Foreskin fibroblast (primary cell): ENCODE measurements at places on chromosomes 3 and 15.
A peak's percentile ranks its signal among the peaks of the same experiment; 100 is the strongest.

DNA sequence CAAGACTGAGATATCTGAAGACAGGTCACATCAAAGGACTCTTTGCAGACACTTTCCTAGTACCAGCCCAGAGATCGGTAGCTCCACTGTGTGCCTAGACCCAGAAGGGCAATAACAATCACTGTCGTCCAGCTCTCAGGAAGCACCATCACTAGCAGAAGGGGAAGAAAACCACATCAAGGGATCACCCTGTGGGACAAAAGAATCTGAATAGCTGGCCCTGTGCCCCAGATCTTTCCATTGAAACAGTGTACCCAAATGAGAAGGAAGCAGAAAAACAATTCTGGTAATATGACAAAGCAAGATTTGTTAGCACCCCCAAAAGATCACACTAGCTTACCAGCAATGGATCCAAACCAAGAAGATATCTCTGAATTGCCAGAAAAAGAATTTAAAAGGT is 404.4 kb upstream of the NECTIN3 start:
- DNase-seq = no peak

DNA sequence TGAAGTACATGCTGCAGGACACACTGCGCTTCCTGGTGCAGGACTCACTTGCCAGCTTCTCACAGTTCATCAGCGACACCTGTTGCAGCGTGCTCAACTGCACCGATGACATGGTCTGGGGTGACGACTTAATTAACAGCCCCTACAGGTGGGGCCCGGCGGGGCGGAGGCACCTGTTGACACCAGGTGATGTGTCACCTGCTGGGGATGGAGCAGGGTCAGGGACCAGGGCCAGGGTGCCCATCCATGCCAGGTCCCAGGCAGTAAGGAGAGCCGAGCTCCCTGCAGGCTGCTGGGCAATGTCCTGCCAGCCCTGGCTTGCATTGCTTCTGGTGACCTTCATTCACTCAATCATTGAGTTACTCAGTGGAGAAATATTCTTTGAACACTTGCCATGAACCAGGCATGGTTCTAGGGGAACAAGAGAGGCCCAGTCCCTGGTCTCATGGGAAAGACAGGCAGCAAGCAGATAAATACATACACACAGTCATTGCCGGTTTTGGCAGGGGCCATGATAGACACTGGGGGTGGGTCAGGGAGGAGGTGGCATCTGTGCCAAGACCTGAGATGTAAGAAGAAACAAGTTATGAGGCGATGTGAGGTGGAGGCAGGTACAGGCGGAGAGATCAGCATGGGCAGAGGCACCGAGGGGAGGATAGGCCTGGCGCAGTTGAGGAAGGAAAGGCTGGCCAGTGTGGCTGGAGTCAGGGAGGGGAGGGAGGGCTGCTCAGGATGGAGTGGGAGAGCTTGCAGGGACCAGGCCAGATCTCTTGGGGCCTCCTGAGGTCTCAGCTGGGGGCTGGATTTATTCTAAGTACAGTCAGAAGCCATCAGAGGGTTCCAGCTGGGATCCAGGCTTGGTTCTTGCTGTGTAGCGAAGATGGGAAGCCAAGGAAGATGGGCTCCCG is 30.8 kb downstream of the DNAH1 start:
- DNase-seq = peak; percentile 62

DNA sequence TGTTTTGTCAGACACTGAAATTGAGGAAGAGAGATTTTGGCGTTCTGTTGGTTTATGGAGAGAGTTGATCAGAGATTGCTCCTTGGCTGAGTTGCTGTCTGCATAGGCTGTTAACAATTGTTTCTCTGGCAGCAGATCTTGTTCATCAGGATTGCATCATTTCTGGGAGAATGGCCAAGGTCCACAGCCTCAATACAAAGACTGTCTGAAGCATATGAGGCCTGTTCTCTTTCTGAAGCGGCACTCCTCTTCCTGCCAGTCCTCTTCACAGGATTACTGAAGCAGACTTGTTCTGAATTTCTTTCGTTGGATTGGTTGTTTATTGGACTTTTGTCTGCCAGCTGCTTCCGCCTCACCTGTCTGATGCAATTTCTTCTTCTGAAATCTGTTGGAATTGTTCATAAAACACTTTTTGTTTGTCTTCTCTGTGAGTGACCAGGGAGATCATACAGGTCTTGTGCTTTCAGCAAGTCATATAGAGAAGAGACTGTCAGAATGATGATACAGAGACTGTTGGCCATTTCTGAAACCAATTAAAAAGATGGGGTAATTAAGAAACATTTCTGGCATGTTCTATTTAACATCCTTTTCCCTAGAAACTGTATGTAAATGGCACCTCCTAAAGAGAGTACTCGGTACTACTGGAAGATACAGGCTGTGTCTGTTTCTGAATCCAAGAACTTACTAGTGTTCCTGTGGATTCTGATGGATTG is 25.5 kb downstream of the SETD5 start:
- DNase-seq = peak; percentile 98

DNA sequence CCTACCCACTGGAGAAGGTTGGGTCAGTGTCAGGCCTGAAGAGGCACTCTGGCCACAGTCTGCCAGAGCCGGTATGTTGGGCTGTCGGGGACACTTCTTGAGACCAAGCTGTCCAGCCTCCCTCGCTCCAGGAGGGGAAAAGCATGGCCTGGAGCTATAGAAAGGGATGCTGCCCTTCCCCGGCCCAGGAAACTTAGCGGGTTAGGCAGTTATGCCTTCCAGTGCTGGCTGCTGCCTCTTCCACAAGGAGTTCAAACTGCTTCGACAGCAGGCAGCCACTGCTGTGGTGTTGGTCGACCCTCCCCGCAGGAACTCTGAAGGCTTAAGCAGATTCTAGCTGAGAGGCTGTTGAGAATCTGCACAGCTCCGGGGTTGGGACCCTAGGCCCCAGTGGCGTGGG is 819.4 kb downstream of the DIPK2A start:
- DNase-seq = no peak

- DNase-seq = no peak
Observed at GRCh38 chr3:40871394-40871793, 327.9 kb upstream of the CTNNB1 start.

DNA sequence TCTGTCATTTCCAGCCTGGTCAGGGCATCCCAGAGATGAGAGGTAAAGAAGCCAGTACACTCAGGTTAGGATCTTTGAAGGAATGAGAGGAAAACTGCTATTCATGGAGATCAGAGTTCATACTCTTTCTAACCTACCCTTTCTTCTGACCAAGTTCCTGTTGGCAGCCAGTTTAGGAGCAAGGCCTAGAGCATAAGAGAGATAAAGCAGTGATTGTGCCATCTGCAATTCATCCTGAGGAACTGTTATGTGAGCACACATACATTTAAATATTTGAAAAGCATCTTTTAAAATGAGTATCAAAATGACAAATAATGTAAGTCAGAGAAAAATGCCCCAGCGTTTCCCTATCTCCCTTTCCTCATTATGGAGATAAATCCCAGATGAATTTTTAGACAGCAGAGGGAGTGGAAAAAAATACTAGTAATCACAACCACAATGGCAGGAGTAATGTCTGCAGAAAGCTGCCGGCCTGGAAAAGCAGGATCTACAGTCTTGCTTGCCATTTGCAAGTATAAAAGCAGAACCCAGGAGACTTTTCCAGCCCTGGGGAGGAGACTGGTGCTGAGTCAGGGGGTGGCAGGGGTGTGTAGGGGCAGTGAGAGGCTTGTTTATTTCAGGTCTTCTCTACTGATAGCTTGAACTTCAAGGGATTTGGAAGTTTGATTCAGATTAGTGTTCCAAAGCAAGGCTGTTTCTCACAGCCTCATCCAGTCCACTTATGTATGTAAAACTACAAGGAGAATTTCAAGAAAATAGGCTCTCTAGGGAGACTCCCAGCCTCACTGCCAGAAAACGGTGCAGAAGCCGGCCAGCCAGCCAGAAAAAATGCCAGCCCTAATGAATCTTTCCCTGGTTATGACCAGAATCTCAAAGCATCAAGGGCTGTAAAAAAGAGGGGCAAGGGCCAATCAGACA is 1052.4 kb downstream of the TUSC7 start:
- no peak for DNase-seq

GRCh38 chr3:172607305-172608121 is 84.3 kb upstream of the TNFSF10 start:
- peak; percentile 82 for DNase-seq

DNA sequence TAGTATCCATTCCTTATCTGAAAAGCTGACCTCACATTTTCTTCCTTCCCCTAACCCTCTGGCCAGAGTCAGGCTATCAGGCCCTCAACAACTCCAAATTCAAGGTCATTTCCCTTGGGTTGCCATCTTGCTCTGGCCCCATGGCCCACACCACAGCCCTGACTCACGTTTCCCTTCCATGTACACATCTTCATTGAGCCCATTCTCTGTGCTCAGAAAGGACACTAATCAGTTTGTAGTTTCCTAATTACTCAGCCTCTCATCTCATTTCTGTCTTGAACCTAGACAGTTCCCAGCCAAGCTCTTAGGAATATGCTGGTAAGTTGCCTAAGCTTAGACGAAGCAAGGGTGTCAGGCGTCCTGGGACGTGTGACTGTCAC is 14.9 kb downstream of the TGM5 start:
- no peak for DNase-seq

- DNase-seq = no peak
Observed at GRCh38 chr3:153633407-153633806, 471.4 kb downstream of the RAP2B start.

DNA sequence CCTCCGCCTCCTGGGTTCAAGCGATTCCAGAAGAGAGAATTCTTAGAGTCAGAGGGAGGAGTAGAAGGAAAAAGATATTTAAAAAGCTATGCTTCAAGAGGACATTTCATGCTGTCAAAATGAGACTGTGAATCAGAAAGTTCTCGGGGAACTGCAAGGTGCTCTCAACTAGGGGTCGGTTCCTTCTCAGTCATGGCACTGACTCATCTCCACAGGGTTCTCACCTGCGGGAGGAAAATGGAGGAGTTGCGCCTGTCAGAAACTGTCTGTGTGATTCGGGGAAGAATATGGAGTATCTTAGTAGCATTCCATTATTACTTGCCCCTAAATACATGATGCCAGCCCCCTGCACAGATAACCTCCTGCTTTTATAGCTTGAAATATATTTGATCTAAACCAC is 47.4 kb downstream of the APH1B start:
- no peak for DNase-seq

DNA sequence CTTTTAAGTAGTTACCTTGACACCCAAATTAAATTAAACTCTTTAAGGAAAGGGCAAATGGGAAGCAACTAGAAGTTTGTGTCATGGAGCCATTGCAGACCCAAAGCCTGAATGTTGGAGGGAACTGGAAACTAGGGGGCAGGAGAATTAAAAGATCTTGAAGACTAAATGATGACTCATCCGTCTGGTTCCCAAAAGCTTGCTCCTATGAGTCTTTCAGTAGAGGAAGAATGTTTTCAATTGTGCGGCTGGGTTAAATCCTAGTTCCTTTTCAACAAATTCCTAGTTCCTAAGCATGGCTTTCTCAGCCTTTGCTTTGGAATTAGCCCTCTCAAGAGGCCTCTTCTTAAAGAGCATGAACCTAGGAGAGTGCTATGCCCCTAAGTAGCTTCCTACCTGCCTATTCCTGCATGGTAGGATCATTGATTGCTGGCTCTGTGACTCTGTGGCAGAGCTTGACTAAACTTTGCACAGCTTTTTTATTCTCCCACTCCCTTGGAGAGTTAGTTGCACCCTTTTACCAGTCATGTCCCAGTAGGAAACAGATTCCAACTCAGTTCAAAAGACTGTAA is 17.7 kb downstream of the CLEC3B start:
- peak; percentile 91 for DNase-seq

DNA sequence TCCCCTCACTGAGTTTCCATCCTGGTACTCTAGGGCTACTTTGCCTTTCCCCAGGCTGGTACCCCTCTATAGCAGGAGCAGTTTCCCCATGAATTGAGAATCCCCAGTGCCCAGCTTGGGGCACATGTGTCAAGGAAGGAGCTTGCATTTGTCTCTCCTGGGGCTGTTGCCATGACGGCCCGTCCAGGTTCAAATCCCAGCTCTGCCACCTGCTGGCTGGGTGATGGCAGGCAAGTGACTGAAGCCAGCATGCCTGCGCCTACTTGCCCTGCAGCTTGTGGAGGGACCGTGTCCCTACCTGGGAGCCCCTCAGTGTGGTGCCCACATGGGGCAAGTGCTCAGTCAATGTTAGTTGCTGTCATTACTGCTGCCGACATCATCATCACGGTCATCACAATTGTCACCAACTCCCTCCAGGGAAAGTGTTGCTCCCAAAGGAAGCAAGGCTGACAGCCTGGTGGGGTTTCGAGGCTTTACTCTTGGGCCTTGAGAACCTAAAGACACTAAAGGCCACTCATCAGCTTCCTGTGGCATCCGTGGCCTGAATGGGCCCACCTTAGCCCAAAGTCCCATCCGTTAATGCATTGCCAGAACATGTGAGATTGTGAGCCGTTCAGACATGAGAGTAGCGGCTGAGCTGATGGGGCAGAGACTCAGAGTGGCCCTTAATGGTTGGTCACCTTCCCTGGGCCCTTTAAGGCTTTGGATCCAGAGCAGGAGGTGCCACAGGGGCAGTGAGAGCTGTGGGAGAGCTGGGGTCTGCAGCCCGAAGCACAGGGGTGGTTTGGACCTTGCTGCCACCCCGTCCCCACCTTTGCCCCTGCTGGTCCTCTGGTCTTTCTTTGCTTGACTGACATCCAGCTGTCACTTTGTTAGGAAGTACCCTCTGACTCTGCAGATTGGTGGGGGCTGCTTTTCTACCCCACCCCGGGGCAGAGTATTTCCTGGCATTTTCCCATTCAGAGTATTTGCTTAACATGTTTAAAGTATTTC is 144.4 kb downstream of the DNAJB8 start:
- DNase-seq = peak; percentile 60

GRCh38 chr3:40637906-40638305 is 113.1 kb downstream of the ZNF621 start:
- no peak for DNase-seq

GRCh38 chr3:22581007-22581406 is 622.1 kb upstream of the UBE2E2 start:
- DNase-seq = no peak

DNA sequence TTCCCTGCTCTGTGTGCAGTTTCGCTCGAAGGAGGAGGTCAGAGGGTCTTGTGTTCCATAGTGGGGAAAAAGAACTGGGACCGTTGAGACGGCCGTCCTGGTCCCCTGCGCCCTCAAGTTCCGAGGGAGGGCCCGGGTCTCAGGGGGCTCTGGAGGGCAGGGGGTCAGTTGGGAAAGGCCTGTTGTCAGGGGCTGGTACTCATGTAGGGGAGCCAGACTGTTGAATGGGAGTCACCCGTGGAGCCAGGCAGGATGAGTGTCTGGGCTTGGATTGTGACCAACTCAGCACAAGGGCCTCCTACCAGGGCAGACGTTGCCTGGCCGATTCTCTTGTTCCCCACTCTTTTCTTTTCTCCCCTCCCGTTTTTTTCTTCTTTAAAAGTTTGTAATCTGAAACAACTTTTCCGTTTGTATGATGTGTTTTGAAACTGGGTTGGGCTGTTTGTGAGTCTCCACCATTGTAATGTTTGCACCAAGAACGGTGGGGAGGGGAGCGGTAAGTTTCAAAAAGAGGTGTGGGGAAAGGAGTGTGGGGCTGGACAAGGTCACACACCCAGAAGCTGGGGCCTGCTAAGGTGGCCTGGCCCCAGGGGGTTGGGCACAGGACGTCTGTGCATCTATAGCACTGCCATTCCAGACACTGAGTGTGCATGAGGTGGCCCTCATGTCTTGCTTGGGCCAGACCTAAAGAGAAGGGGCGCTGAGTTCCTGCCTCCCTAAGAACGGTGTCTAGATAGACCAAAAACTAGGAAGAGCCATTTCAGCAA is 1.1 kb downstream of the CMTM7 start:
- peak; percentile 79 for DNase-seq

GRCh38 chr3:48897460-48898376 is 964 bp downstream of the SLC25A20 start:
- peak; percentile 30 for DNase-seq
